Mononuclear cell (primary cell): ENCODE measurements at places on chromosomes 1 and 21. TPM values are rescaled to one million over a fixed set of nuclear protein-coding genes. Genes with fewer than 3 reads are reported as not detected.

The S100A16 gene
- not detected for total RNA-seq

The DNALI1 gene
- 0.21 TPM for total RNA-seq

The FAM72C gene
- 0.10 TPM for total RNA-seq

The F11R gene
- total RNA-seq: 37.7 TPM

The KIFAP3 gene
- total RNA-seq: 23.6 TPM
